ENCODE measurements at places on chromosomes 5 and 9.

GRCh38 chr5:33891446-33891787 is 373 bp downstream of the ADAMTS12 start:
- DNase-seq = no peak

DNA sequence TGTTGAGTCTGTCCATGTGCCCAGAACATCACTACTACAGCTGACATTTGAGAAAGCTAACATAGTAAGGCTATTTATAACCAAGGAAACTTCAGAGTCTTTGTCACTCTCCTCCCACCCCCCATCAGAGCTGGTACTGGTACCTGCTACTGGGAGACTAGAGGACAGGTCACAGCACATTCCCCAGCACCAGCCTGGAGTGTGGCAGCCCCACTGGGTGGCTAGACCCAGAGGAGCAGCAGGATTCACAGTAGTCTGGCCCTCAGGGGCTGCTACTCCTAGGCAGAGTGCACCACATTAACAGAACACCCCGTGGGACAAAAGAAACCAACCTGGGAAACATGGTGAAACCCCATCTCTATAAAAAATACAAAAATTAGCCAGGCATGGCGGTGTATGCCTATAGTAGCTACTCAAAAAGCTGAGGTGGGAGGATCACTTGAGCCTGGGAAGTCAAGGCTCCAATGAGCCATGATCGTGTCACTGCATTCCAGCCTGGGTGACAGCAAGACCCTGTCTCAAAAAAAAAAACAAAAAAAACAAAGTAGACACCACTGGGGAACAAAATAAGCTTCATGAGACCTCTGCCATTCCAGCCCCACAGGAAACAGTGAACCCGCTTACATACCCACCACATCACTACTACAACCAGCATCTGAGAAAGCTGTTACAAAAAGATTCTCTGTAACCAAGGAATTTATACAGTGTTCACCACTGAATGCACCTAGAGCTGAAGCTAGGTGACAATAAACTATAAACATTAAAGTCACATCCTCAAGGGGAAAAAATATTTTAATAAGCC is 26.3 kb upstream of the PTGER4 start:
- DNase-seq = no peak

DNA sequence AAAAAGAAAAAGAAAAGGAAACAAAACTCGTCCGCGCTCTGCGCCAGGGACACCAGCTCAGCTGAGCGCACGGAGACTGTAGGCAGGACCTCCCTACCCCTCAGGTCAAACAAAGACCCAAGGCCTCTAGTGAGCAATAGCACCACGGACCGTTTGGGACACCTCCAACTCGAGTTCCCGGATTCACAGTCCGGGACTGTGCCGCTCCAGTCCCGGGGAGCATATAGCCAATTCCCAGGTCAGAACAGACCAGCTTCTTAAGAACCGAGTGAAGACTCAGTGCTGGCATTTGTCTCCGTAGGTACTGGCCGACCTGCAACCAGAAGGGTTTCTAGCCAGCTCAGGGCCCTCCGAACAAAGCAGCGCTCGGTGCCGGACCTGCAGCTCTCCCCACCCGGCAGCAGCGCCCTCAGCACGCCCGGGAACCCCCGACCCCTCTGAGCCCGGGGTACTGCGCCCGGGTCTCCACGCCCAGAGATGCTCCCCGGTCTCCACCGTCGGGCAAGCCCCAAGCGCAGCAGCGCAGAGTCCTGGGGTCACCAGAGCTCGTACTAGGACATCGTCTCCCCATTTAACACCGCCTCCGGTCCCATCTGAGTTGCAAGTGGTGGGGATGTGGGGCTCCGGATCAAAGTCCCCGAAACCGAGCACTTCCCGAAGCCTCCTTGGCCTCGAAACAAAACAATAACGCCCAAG is 591 bp downstream of the ABCA1 start:
- peak; percentile 6 for DNase-seq

- DNase-seq = peak; percentile 91
These were observed 25.1 kb upstream of the CDKN2AIPNL start for GRCh38 chr5:134436523-134437339.

- no peak for DNase-seq
These were observed 47.7 kb upstream of the FCN1 start for GRCh38 chr9:134965411-134965810.

- no peak for DNase-seq
These were observed 98.6 kb upstream of the ACTBL2 start for GRCh38 chr5:57581222-57581621.

- DNase-seq = no peak
These were observed 10.8 kb downstream of the SLC9A3 start for GRCh38 chr5:513216-514100.

DNA sequence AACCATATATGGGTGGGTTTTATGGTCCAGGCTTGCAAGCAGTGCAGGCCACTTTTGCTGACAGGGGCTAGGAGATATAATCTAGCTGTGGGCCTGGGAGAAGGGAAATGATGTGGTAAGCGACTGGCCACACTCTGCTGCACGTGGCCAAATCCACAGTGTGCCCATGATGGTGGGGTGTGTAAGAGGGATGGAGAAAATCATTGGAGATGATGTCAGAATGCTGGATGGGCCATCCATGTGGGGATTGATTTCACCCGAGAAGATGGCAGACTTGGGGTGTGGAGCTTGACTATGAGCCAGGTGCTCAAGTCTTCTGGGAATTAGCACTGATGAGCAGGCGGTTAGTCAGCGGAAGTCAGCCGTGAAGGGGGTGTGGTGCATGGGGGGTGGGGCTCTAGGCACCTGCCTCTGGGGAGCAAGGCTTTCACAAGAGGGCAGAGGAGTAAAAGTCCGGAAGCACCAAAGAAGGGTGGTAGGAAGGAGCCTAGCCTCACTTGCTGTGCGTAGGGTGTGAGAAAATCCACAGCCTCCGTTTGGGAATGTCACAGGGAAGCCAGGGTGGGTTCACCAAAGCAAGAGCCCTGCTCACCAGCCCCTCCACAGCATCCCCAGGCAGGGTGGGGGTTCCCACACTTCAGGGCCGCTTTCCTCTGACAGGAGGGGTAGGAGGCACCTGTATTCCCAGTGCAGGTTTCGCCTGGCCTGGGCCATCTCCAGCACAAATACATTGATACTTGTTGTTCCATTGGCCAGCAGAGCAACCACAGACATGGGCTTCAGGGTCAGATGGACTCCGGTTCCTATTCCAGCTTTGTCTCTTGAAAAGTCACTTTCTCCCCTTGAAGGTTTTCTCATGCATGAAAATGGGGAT is 44.5 kb upstream of the ANGPTL2 start:
- no peak for DNase-seq

GRCh38 chr9:2208991-2209390 is 193.8 kb downstream of the SMARCA2 start:
- DNase-seq = no peak

- DNase-seq = no peak
These were observed 23.2 kb downstream of the TLE1 start for GRCh38 chr9:81666123-81666522.

GRCh38 chr5:176596689-176597416 is 13.1 kb downstream of the GPRIN1 start:
- peak; percentile 36 for DNase-seq

- no peak for DNase-seq
These were observed 302.4 kb upstream of the TRPC7 start for GRCh38 chr5:136667789-136668188.

- no peak for DNase-seq
These were observed 183.5 kb downstream of the LURAP1L start for GRCh38 chr9:12958279-12958678.

DNA sequence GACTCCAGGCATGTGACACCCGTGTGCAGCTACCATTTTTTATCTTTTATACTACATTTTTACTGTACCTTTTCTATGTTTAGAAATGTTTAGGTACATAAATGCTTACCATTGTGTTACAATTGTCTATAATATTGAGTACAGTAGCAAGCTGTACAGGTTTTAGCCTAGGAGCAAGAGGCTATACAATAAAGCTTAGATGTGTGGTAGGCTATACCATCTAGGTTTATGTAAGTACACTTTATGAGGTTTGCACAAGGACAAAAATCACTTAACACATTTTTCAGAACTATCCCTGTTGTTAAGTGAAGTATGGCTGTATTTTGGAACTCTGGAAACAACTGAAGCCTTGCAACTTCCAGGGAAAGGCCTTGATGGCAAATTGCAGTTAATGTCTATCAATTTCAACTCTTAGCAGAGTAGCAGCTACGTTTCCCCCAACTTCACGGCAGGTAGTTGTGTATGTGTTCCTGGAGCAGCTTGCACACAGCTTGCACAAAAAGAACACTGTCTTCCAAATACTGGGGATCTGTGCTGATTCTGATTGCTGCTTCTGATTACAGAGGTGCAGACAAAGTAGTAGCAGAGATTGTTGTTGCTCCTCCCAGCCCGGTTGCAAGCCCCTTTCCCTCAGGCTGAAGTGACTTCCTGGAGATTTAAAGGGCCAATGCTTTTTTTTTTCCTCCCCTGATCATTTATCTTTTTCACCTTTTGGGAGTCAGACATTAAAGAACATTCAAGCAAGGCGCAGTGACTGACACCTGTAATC is 30.0 kb downstream of the SIL1 start:
- DNase-seq = no peak

DNA sequence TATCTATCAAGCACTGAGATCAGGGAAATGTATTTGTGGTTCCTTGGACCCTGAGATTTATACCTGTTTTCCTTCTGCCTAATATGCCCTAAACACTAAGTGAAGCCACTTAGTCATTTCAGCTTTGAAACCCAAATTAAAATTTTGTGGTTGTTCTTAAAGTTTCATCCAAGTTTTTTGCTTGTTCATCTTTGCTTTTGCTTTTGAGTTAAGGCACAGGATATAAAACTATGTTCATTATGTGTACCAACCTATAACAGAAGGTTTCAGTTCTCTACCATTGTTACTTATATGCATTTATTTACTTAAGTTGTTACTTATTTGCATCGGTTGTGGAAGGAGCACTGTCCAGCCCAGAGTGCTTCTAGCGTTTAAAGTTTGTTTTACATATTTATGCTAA is 382.3 kb downstream of the PTPRD start:
- no peak for DNase-seq

DNA sequence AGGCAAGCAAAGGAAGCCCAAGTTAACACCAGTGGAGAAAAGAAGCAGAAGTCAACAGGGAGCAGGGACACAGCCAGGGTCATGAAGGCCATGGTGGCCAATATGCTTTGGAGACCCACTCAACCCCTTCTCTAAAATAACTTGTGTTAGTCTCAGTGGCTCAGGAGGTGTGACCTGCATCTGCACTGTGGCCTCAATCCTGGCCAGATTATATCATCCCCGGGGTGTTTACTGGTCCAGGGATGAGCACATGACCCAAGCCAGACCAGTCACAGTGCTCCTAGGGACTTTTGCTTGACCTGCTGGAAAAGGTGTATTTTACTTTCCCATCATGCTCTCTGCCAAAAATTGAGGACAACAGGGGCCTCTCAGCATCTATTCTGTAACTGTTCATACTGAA is 105.2 kb downstream of the DPYSL3 start:
- DNase-seq = no peak

- DNase-seq = no peak
These were observed 19.1 kb downstream of the TLN1 start for GRCh38 chr9:35712762-35713400.

DNA sequence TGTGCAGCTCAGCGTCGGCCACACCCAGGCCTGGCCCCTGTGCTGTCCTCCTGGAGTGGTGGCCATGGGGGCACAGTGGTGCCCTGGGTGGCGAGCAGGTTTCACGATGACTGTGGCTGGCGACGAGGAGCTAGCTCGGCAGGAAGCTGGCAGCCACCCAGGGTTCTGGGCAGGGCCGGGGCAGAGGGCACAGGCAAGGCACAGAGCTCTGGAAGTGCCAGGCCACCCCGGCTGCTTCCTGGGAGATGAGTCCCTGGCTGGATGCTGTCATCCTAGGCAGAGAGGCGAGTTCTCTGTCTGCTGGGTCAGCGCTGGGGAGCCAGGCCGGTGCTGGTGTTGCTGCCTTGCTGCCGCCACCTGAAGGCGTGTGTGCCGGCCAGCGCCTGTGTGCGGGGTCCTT is 51.7 kb downstream of the RXRA start:
- DNase-seq = peak; percentile 79

DNA sequence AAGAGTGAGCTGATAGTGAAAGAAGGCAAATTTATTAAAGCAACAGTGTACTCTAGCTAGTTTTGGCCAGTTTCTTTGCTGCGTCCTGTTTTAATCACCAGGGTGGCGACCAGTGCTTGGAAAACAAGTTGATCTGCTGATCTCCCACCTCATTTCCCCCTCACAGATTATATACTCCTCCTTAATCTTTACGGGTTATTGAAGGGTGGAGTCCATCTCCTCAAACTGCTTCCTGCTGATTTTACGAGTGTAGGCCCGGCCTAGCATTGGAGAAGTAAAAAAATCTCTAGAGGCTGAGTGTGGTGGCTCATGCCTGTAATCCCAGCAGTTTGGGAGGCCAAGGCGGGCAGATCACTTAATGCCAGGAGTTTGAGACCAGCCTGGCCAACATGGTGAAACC is 14.0 kb upstream of the CFAP95 start:
- no peak for DNase-seq

DNA sequence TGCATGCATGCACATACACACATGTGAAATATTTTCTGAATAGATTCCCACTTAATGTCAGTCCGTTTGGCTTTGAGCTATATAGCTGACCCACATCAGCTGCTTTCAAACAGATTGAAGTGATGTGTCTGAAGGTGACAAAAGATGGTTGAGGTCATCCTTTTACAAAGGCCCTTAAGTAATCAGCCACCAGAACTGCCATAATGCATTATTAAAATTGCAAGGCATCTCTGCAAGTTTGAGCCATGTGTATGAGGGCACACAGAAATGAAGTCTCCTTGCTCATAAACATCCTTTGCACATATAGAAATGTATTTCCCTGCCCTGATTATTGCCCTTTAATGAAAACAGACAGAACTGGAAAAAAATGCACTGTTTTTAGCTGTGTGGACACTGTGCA is 1043.0 kb upstream of the C9orf72 start:
- DNase-seq = no peak

GRCh38 chr5:2103940-2104339 is 221.2 kb upstream of the IRX4 start:
- DNase-seq = no peak

DNA sequence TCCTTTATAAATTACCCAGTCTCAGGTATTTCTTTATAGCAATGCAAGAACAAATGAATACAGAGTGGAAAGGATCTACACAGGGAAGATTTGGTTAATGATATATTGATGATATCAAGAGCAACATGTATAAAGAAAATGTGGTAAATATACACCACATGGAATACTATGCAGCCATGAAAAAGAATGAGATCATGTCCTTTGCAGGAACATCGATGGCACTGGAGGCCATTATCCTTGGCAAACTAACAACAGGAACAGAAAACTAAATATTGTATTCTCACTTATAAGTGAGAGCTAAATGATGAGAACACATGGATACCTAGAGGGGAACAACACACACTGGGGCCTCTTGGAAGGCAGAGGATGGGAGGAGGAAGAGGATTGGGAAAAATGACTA is 19.9 kb upstream of the PUM3 start:
- DNase-seq = no peak

- DNase-seq = no peak
These were observed 9.9 kb upstream of the PCDHB2 start for GRCh38 chr5:141084487-141084989.

GRCh38 chr9:133009906-133010582 is 20.8 kb upstream of the GTF3C5 start:
- no peak for DNase-seq

GRCh38 chr9:91698266-91698665 is 251.8 kb downstream of the ROR2 start:
- no peak for DNase-seq
